ENCODE measurements at places on chromosomes 11 and 22.

DNA sequence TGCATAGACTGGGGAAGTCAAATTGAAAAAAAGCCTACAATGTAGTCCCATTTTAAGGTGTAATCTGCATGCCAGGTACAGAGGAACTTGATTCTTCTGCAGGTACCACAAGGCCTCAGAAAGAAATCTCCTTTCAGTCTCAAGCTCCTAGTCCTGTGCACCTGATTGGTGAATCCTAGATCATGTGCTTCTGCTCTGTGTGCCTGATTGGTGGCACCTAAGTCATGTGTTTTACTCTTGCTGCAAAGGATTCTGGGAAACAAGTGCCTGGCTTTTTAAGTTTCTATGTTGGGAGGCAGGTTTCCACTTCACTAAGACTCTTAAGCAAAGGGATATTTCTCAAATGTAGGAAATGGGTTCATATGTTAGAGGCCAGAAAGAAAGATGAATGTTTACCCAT is 29.1 kb downstream of the INSC start:
- no peak for DNase-seq

- DNase-seq: peak; percentile 1
Measured at GRCh38 chr11:30196400-30197206, 34.2 kb upstream of the FSHB start.

DNA sequence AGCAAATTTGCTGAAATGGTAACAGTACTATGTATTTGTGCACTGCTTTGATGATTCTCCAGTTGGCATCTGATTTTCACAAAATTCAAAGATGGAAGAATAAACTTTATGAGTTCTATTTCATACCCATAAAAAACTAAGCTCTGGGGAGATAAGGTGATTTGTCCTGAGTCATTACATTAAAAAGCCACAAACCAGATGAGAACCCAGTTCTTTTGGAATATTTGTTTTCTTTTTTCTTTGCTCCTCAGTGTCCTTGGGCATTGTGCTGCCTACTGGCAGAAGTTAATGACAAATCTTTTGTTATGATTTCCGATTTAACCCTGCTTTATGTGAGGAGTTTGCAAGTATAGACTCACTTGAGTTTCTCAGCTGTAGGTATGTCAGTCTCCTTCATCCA is 45.4 kb upstream of the AMOTL1 start:
- DNase-seq: no peak

GRCh38 chr11:66317723-66318599 is 1.1 kb upstream of the CD248 start:
- DNase-seq: no peak

DNA sequence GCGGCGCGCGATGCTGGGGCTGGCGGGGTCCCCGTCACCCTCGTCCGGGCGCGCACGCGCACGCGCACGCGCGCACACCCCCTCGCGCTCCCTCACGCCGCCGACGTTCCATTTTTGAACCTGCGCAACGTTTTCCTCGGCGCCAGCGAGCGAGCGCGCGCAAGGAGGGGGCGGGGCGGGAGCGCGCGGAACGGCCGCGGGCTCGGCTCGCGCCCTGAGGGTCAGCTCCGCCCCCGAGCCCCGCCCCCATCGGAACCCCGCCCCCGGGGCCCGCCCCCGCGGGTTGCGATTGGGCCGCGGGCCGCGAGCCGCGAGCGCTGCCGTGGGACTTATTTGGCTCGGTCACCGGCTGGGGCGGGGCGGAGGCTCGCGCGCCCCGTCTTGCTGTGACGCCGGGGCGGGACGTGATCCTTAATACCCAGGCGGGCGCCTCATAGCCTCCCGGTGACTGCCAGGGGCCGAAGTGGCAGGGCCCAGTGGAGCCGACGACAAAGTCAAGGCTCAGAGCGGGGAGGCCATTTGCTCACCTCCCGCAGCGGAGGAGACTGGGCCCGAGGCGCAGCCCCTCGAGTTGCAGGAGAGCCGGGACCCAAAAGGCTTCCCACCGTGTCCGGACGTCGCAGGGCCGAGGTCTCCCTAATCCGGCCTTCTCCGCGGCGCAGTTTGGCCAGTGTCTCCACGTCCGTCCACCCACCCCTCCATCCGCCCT is at the start of gene CBX7:
TSS of gene CBX7 (minus strand) at position 170 of the 709 bp plus-strand sequence. CDS start 236 bp downstream, outside the sequence.
- peak; percentile 91 for DNase-seq

GRCh38 chr11:20158597-20159257 is 1.5 kb downstream of the DBX1 start:
- DNase-seq: no peak

GRCh38 chr11:112583261-112583893 is 322.7 kb upstream of the PLET1 start:
- DNase-seq: no peak

DNA sequence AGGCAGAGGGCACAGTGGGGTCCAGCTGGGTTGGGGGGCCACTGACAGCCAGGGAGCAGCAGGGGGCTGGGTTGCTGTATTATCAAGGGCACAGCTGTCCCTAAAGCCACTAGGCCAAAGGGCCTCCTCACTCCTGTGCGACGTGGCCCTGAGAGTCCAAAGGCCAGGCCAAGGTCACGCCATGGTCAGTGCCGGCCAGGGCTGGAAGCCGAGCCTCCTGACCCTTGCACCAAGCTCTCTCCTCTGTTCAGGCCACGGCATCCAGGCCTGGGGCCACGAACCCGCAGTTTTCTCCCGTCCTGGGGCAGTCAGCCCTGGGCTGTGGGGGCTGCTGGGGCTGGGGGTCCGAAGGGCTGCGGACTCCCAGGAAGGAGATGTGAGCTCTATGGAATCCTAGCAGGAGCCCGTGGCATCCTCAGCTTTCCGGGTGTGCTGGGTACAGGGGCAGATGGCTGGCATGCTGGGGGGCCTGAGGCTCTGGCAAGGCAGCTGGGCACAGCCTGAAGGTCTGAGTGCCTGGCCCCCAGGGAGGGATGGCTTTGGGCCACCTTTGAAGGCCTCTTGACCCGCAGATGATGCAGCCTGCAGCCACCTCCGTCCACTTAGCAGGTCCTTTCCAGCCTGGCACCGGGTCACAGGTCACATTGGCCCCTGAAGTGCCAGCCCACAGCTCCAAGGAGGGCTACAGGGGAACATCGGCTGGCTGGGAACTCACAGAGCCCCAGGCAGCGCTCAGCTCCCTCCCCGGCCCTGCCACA is 17.3 kb upstream of the PPARA start:
- no peak for DNase-seq

DNA sequence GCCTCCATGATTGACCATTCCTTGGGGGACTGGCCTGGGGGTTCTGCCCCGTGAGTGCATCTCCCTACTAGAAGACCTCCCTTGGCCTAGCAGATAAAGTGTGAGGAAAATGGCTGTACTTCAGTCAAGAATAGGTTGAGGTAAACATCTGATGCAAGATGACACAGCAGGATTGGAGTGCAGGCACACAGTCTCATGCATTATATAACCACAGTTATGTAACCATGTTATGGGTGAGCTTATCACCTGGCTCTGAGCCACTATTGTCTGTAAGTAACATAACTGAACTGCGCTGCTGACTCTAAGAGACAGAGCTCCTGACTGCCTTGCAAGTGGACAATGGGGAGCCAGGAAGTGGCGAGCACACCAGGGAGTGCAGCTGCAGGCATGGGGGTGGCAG is 378.7 kb upstream of the ANO5 start:
- DNase-seq: no peak

GRCh38 chr11:19508165-19508564 is 204.5 kb upstream of the NAV2 start:
- no peak for DNase-seq

DNA sequence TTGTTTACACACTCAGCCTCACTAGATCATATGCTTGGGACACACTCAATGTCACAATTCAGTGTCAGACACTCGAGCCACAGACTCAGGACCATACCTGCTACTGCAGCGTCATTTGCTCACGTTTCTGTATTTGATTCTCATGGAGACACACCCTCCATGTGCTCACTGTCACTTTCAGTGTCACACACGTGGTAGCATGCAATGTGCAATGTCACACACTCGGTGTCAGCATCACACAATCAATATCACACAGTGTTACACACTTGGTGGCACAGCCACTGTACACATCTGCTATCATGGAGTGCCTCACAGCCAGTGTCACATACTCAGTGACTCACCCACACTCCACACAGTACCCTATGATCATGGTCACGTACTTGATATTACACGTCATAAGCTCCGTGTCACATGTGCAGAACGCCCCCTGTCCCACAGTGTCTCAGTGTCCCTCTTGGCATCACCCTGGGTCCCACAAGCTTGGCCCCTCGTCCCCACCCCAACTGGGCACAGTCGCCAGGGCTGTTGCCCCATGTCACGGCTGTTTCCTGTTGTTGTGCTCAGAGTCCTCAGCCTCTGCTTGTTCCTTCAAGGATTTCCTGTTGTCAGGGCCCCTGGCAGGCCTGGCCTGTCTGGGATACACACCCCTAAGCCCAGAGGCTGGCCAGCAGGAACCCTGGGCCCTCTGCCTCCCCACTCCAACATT is 49.6 kb downstream of the PDE2A start:
- no peak for DNase-seq

DNA sequence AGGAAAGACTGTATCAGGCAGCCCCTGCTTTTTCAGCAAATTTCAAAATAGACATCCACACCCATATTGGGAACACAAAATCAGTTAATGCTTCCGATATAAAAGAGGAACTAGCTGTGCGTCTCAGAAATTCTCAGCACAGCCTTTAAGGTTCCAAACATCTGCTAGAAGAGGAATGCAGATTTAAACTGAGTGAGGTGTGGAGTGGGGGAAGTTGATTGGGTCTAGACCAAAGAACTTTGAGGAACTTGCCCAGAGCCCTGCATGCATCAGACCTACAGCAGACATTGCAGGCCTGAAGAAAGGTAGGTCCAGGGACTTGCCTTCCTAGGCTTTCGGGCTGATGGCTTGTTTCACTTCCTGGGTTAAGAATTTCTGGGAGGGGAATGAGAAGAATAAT is at the start of gene MS4A4A:
TSS of gene MS4A4A (plus strand) at position 255 of the 400 bp plus-strand sequence. CDS start at position 265, 10 bp downstream.
- DNase-seq: no peak

DNA sequence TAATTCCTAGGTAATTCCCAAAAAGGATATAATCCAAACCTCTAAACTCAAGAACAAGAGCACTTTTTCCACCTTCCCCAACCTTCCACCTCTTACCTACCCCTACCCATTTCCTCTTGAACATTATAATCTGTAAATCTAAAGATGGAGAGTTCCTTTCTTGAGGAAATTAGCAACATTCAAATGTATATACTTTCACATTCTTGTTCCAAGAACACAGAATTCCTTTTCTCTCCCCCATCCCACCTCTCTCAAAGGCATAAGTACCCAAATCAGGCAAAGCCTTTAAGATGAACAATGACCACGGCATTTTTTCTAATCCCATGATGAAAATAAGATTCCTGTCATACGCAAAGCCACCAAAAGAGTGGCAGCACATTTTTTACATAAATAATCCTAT is 18.3 kb downstream of the RRAS2 start:
- no peak for DNase-seq

DNA sequence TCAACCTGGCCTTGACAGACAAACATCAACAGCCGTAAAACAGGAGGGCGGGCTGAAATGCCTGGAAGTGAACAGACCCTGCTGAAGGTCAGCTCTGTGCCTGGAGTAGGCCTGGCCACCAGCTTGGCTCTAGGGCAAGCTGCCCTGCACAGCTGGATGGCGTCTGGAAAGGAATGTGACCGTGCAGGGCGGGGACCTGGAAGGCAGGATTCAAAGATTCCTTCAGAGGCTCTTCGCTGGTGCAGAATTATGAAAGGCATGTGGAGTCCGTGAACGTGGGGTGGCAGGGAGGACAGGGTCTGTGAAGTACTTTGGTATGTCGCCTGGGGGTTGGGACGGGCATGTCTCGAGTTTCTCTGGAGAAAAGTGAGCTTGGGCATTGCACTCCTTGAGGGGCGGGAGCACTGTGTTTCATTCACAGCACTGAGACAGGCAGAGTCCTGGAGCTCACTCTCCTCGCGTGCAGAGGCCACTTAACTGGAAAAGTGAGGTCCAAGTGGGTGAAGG is 1.5 kb downstream of the EHD1 start:
- DNase-seq: no peak

DNA sequence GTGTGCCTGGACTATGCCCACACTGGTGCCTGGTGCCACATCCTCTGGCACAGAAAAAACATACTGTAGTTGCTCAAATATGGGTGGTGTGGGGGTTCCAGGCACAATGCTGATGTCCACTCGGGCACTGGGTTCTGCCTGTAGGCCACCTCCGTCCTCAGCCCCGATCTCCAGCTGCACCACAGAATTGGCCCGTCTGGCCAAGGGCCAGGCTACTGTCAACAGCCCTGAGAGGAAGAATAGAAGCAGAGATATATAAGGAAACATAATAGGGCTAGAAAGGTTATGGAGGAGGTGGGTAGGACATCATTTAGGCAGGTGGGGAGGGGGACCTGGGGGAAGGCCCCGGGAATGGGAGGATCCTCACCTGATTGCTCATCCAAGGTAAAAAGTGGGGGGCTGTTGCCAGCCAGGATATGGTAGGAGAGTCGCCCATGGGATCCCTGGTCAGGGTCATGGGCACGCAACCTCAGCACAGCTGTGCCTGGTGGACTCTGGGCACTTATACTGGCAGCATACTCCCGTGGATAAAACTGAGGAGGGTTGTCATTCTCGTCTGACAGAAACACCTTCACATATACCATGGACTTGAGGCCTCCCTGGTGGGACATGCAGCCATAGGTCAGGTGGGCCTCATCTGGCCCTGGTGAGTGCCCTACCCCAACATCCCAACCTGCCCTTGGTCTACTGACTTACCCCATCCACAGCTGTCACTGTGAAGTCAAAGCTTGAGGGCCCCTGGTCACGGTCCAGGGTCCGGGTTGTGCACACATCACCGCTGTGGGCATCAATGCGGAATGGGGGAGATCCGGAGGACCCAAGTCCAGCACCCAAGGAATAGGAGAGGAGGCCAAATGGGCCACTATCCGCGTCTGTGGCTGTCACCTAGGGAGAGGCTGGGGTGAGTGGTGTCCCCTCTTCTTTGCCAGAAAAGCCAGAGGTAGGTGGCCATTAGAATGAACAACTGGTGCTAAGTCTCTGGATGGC is 14.5 kb upstream of the TPP1 start:
- DNase-seq: no peak

- no peak for DNase-seq
Measured at GRCh38 chr22:49915610-49916009, 2.6 kb downstream of the ALG12 start.

DNA sequence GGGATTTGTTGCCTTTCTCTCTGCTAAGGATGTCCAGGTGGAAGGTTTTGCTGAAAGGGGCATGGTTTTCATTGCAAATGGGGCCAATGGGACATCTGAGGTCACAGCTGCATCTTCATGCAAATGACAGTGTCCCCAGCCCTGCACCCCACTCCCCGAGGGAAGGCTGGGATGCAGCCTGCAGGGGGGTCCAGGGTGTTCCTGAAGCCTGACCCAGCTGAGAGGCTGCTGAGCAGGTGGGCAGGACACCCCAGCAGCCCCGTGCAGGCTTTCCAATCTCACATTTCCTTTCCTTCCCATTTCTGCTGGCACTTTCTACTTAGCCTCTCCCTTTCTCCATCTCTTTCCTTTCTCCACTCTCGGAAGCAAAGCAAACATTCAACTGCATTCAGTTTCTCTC is 78.3 kb downstream of the SCN3B start:
- no peak for DNase-seq

Measured in hypothalamus (tissue), 51 donors.